ENCODE measurements at places on chromosomes 7 and 10.

- no peak for DNase-seq
Observed at GRCh38 chr7:106382929-106383328, 98.1 kb upstream of the NAMPT start.

- DNase-seq: no peak
Observed at GRCh38 chr7:45897042-45897690, 8.9 kb downstream of the IGFBP1 start.

GRCh38 chr10:91206427-91206826, 14.0 kb upstream of the PCGF5 start:
- DNase-seq: no peak

DNA sequence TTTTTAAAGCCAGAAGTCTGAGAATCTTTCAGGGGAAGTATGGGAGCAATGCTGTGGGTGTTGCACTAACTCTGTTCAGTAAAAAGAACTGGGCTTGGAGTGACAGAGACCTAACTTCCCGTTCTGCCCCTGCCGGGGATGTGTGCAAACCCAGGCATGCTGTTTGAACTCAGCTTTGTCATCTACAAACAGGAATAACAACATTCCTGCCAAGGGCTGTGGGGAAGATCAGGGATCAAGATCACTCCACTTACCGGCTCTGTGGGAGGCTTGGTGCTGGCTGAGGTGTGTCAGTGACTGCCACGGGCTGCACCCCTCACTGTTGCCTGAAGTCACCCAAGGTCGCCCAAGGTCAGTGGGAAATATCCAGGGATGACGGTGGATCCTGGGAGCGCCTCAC, 23.1 kb upstream of the DRGX start:
- no peak for DNase-seq

- DNase-seq: no peak
Observed at GRCh38 chr10:114174695-114175188, 739 bp upstream of the CCDC186 start.

GRCh38 chr10:88413412-88413811, 169.7 kb downstream of the RNLS start:
- DNase-seq: no peak

DNA sequence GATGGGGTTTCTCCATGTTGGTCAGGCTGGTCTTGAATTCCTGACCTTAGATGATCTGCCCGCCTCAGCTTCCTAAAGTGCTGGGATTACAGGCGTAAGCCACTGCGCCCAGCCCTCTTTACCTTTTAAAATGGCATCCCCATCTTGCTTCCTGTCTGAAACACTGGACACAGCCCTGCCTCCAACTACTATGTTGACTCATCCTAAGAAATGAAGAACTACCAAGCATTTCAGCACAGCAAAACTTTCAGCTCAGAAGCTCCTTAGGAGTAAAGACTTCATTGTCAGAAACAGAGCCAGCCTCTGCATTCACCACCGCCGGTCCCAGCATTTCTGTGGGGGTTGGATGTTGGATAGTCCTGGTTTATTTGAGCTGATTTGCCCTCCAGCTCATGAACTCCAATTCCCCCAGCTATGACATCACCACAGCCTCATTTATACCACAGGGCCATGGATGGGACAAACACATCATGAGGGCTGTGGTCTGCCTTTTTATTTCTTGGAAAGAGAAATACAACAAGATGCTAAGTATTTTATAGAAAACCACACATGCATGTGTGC, 123.5 kb downstream of the ADCY1 start:
- DNase-seq: no peak

DNA sequence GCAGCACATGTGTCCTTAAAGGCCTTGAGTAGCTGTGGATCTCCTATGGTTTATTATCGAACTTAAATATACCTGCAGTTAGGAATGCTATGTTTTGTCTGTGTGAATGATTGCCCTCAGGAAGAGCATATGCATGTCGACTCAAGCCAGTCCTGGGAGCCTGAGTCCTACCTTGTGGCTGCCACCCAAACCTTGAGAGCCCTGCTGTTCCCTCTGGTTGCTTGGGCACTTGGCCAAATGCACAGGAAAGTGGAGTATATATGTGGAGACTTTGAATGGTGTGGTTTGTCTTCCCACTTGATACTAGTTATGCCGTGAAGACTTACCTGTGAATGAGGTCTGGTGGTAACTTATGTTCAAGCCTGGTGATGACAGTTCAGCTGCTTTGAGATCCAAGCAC, 409.8 kb downstream of the LRMDA start:
- no peak for DNase-seq

DNA sequence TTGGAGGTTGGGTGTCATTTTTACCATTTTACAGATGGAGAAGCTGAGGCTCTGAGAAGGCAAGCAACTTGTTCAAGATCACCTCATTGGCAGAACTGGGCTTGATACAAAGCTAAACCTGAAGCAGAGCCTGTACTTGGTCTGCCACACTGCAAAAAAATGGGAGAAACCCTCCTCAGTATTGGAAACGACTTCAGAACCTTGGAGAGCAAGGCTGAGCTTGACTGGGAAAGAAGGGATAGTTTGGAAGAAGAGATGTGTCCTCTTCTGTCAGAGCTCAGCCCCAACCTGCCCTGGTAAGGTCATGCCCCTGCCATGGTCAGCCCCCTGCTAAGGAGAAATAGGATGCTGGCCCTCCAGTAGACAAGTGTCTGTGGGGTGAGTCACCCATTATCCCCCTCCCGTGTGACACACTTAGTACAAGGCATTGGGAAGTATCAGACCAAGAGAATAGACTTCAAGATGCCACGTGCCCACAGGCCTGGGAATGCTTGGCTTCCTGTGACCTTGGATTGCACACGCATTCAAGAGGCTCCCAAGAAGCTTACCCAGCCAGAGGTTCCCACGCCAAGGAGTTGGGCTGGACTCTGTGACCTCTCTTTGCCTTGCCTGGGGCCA, 56.2 kb upstream of the SMNDC1 start:
- no peak for DNase-seq

DNA sequence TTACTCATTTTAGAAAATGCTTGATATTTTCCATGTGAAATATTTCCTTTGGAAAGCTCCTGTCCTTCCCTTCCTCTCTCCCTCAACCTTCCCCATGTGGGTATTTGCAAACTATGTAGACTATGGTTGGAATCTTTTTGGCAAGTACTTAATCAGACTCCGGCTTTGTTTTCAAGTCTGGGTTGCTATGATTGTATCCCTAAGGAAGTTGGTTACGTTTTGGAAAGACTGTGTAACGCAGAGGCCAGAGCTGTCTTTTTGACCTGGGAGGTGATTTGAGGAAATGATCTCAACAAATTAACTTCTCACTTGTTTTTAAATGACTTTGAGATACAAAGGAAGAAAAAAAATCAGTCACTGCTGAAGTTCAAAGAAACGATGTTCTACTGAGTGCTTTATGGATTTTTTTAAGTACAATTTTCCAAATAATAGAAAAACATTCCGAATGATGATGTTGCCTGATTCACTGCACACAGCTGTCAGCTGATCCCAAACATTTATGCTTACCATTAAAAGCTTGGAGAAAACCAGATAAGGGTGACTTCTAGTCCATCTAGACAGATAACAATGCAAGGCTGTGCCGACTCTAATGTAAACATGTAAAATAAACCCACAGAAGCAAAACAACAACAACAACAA, 145.5 kb upstream of the CELF2 start:
- DNase-seq: no peak

- DNase-seq: no peak
Observed at GRCh38 chr10:122328676-122329075, 45.8 kb upstream of the PLEKHA1 start.

GRCh38 chr10:67107670-67108069, 181.8 kb downstream of the LRRTM3 start:
- DNase-seq: no peak

- no peak for DNase-seq
Observed at GRCh38 chr10:130809761-130810515, 501.6 kb downstream of the TCERG1L start.

GRCh38 chr7:45203459-45203858, 45.9 kb downstream of the RAMP3 start:
- no peak for DNase-seq

GRCh38 chr10:98628206-98628605, 181.5 kb upstream of the HPS1 start:
- no peak for DNase-seq

DNA sequence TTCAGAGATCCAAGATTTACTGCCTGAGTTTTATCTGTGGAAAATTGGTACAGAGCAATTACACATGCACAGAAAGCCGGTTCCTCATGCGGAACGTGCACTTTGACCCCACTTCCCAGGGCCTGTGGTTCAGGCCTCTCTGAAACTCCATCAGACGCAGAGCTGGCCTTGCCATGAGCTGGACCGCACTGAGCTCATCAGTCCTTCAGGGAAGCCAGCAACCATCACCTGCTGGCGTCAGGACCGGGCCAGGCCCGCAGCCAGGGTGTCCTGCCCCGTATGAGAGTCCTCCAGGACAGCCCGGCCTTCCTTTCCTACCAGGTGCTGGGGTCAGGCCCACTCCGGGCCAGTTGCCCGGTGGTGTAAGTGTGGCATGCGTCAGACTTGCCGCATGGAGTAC, 446.5 kb upstream of the FOXK1 start:
- no peak for DNase-seq

DNA sequence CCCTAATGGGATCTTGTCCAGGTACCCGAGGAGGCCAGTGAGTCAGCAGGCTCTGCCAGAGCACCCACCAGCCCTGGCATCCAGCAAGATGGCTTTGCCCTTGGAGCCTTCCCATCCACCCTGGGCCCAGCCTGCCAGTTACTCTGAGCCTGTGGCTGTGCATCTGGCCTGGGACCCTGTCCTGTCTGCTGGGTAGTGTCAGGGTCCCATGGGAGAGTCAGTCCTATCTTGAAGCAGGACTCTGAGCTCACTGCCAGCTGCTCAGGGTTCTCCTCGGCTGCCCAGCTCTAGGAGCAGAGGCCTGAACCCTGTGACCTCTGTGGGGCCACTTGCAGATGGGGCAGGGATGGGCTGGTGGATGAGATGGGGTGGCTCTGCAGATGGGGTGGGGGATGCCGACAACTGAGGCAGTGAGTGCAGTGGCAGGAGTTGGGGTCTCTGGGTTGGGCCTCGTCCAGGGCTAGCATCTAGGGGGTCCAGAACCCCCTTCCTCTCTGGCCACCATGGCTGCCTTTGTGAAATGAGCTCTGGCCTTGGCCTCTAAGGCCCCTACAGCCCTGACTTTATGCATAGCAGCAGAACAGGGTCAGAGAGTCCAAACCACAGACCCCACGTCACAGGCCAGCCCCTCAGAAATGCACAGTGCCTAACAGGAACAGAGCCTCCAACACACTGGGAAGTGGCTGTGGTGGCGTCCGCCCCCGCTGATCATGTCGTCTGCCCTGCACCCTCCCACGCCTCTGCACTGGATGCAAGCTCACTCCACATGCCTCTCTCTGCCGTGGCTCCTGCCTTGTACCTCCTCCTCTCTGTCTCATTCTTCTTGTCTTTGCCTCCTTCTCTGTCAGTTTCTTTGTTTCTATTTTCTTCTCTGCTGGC, 88.1 kb upstream of the RET start:
- peak; percentile 7 for DNase-seq

DNA sequence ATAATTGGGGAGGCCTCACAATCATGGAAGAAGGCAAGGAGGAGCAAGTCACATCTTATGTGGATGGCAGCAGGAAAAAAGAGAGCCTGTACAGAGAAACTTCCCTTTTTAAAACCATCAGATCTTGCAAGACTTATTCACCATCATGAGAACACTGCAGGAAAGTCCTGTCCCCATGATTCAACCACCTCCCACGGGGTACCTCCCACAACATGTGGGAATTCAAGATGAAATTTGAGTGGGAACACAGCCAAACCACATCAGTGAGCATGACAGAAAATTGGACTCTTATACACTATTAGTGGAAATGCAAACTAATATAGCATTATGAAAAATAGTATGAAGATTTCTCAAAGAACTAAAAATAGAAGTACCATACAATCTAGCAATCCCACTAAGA, 271.2 kb downstream of the MAGI2 start:
- DNase-seq: no peak

- no peak for DNase-seq
Observed at GRCh38 chr7:17206349-17206905, 92.0 kb upstream of the AHR start.

DNA sequence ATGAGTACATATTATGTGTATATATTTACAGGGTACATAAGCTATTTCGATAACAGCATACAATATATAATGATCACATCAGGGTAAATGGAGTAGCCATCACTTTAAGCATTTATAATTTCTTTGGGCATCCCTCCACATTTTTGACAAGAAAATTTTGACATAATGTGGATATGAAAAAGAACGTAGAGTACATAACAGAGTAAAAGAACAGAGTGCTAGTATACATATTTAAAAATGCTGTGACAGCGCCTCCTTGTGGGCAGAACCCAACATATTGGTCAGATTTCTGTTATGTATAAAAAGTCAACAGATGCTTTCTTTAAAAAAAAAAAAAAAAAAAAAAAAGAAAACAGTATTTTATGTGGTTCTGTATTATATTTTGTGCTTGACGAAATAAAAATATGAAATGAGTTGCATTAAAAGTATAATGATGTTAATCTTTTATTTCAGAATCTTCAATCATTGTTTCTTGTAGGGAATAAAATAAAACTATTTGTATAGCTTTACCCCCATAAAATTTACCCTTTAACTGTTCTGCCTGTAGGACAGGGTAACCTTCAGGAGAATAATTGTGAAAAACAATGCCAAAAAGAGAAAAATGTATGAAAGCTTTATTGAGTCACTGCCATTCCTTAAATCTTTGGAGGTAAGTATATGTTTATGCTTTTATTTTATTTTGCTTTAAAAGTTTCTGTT, 18.3 kb upstream of the HBP1 start:
- DNase-seq: peak; percentile 83

DNA sequence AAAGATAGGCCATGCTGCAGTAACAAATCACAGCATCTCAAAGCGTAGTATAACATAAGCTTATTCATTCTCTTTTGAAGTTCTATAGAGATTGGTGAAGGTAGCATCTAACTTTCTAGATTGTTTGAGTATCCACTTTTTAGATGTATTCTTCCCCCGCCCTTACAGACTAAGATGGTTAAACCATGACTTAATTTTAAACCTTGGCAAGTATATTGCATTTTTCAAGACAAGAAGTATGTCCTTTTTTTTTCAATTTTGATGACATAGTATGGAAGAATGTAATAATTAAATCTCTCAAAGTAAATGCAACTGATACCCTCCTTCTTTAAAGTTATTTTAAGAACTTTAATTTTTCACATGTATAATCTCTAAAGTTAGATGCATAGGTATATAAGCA, 190.0 kb downstream of the KCND2 start:
- DNase-seq: no peak

- DNase-seq: no peak
Observed at GRCh38 chr7:103717574-103717973, 271.6 kb upstream of the SLC26A5 start.

GRCh38 chr10:112953174-112954159, 3.4 kb downstream of the TCF7L2 start:
- DNase-seq: no peak

GRCh38 chr10:75001715-75002350, 109.6 kb upstream of the SAMD8 start:
- no peak for DNase-seq

GRCh38 chr10:86759073-86759672, 2.8 kb downstream of the BMPR1A start:
- no peak for DNase-seq

- DNase-seq: no peak
Observed at GRCh38 chr10:116836083-116836482, 13.2 kb upstream of the ENO4 start.

- no peak for DNase-seq
Observed at GRCh38 chr10:72597897-72598296, 28.0 kb downstream of the MICU1 start.
